ENCODE measurements at places on chromosomes 7 and 10.

GRCh38 chr7:100087055-100087750 lies 1.6 kb upstream of the COPS6 start:
- DNase-seq: no peak

GRCh38 chr10:10845826-10846503 lies 171.7 kb upstream of the CELF2 start:
- no peak for DNase-seq

- DNase-seq: no peak
These were observed 89.0 kb downstream of the NKX6-2 start for GRCh38 chr10:132696728-132697577.

DNA sequence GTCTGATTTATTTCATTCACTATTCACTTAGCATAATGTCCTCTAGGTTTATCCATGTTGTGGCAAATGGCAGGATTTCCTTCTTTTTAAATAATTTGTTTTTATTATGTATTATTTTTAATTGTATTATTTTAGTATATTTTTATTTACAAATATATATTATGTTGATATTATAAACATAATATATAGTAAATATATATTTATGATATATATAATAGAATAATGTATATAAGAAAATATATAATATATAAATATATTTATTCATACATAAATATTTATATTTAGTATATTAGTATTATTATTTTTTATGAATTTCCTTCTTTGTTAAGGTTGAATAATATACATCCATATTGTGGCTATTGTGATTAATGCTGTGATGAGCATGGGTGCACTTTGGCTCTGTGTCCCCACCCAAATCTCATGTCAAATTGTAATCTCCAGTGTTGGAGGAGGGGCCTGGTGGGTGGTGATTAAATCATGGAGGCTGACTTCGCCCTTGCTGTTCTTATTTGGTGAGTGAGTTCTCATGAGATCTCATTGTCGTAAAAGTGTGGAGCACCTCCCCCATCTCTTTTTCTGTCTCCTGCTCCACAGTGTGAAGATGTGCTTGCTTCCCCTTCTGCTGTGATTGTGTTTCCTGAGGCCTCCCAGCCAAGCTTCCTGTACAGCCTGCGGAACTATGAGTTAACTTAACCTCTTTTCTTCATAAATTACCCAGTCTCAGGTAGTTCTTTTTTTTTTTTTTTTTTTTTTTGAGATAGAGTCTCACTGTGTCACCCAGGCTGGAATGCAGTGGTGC lies 52.3 kb upstream of the CYP2C18 start:
- no peak for DNase-seq

DNA sequence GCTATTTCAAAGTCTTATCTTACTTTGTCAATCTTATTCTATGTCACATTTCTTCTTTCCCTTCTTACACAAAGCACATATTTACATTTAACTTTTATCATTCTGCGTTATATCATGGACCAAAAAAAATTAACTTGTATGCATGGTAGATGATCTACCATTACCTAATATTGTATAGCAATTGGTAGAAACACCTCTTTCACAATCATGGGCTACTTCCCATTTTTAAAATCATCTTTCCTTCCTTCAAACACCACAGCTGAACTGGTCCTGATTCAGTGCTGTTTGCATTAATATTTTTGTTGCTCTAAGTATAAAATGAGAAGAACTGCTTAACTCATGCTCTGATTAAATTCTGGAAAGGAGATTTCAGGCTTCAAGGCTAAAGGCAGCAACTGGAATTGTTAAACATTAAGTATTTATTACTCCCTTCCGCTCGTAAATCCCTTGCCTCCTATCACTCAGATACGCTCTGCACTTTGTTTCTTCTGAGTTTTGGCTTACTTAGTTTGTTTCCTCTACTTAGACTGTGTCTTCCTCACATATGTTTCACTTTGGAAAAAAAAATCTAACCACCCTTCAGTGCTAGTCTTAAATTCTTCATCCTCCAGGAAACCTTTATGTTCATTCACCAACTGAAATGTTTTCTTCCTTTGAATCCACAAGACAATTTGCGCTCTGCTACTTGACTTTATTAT lies 901.4 kb downstream of the PCDH15 start:
- DNase-seq: no peak

DNA sequence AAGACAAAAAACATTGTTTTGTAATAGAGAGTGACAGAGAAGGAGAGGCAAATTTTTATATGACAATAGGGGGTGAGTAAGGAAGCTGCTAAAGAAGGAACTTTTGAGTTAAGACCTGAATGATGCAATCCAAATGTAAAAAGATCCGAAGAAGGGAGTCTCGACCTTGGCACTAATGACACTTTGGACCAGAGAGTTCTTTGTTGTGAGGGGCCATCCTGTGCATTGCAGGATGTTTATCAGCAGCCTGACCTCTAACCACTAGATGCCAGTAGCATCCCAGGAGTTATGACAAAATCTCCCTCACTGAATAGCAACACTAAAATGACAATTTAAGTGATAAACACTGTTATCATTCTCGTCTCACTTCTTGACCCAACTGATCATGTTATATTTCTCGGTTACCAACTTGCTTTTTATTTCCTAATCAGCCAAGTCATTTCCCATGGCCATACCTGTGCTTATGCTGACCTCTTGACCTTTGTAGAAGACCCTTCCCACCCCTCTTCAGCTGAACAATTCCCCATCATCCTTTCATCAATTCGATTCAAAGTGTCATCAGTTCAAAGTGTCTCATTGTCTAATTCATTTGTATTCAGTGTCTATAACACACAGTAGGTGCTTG lies 30.0 kb downstream of the DGKI start:
- no peak for DNase-seq

GRCh38 chr7:446289-446935 lies 73.2 kb downstream of the PDGFA start:
- no peak for DNase-seq

- DNase-seq: no peak
These were observed 23.2 kb upstream of the LAMB1 start for GRCh38 chr7:108026116-108026515.

All from cardiac muscle cell (in vitro differentiated cells and primary cell).